ENCODE measurements at places on chromosomes 3 and 15. TPM values are rescaled to one million over a fixed set of nuclear protein-coding genes. Genes with fewer than 3 reads are reported as not detected.

- no peak for DNase-seq
Observed at GRCh38 chr15:51425517-51426040, 84.1 kb downstream of the GLDN start.

The IQCF5 gene
- 0.27 TPM for total RNA-seq

GRCh38 chr3:113005611-113006010, 14.8 kb downstream of the GTPBP8 start:
- no peak for DNase-seq

The DAZL gene
- total RNA-seq = not detected

DNA sequence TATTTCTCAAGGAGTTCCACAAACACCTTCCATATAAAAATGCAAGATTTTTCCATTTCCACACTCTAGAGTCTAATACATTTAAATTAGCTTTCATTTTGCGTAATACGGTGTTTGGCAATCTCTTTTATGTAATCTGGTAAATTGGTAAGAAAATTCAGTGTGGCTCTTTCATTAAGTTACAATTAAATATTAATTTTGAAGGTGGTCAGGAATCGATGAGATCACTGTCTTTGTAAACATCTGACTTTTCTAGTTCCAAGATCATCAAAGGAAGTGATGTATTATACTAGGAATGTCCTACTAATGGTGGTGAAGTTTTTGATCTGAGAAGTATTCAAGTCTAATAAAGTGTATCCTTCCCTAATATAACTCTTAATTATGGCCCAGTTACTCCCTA, 1.1 kb upstream of the UTS2B start:
- DNase-seq = no peak

The PODXL2 gene
- total RNA-seq = 12.4 TPM

The ACAP2 gene
- total RNA-seq = 34.7 TPM

DNA sequence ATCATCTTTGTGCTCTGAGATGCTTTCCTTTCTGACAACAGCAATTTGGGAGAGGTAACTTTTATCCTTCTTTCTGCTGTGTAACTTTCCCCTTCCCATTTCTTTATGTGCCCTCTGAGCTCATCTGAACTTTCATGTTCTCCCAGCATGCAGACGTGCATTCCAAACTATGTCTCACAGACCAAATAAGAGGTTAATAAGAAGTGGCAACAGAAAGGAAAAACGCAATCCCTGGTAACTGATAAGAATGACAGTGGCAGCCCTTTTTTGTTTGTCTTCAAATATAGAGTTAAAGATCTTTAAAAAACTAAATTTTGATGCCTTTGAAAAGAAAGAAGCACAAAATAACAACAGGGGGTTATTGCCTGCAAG, 533.4 kb downstream of the FOXP1 start:
- DNase-seq = no peak

GRCh38 chr3:40242216-40242615, 67.3 kb upstream of the EIF1B start:
- no peak for DNase-seq

- DNase-seq = no peak
Observed at GRCh38 chr3:155790272-155790925, 15.7 kb downstream of the C3orf33 start.

DNA sequence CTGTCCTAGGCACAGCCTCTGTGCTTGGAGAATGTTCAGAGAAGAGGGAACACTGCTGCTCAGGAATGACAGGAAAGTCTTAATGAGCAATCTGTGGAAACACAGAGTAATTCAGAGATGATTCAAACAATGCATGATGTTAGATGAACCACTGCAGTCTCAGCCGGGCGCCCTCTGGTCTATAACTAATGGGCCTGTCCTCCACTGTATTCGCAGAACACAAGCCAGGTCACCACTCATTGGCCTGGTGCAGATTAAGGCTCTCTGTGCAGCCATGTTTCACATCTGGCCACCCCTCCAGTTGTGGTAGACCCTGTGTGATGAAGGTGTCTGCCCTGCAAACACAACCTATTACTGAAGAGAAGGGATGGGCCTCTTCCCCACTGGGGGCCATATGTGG, 281.7 kb upstream of the ROPN1 start:
- no peak for DNase-seq

DNA sequence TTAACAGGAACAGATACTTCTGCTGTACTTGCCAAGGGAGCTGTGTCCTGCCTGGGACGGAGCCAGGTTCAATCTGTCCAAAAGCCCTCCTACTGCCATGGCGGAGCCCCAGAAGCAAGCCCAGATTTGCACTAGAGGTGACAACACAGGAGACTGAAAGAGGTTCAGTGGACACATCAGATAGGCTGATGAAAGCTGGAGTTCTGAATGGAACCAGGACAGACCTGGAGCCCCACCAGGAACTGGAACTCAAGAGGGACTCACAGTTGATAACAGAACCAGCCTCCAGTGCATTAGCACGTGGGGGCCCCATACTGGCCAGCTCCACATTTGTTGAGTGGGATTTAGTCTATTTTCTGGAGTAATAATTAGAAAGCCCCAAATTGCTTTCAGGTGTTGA, 315.5 kb downstream of the ARRDC4 start:
- no peak for DNase-seq

GRCh38 chr3:69613286-69613685, 126.0 kb upstream of the MITF start:
- DNase-seq = no peak

DNA sequence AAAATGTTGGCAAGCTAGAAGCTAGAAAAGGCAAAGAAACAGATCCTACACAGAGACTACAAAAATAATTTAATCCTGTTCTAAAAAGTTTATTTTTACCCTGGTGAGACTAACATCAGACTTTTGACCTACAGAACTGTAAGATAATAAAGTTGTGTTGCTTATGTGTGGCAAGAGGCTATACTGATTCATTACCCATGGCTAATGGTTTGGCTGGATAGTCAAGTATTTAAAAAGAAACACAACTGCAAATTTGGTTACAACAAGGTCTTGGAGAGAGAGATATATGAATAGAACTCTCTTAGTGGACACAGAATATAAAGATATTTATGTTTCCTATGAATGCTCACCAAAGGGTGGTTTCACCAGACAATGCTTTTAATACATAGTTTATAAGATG, 364.2 kb upstream of the PLSCR5 start:
- DNase-seq = no peak

GRCh38 chr3:45134758-45135521, 11.2 kb downstream of the CDCP1 start:
- no peak for DNase-seq
